Left renal pelvis (tissue), 4 donors: ENCODE measurements at places on chromosomes 5 and 9. TPM values are rescaled to one million over a fixed set of nuclear protein-coding genes. Genes with fewer than 3 reads are reported as not detected.

The SKP2 gene
- 45.0 TPM for polyA plus RNA-seq

The ACOT12 gene
- polyA plus RNA-seq, result 0.78 TPM

The TPM2 gene
- 208 TPM for polyA plus RNA-seq

The SV2C gene
- 0.18 TPM for polyA plus RNA-seq

GRCh38 chr9:4600368-4600767 is 61.7 kb upstream of the PLPP6 start:
- DNase-seq, result no peak

DNA sequence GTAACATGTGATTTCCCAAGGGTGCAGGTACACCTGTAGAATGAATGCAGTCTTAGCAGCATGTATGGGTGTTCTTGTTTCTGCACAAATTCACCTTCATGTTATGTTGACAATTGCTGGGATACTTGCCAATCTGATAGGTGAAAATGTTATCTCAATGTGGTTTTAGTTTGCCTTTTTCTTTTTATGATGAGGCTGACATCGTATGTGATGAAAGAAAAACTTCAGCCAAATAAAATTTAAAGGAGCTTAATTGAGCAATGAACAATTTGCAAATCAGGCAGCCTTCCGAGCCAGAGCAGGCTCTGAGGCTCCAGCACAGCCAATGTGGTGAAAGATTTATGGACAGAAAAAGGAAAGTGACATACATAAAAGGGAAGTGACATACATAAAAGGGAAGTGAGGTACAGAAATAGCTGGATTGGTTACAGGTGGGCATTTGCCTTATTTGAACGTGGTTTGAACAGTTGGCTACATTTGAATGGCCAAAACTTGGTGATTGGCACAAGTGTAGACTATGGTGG is 10.5 kb downstream of the TAL2 start:
- DNase-seq, result no peak

- DNase-seq, result no peak
Observed at GRCh38 chr5:109705596-109705995, 15.9 kb downstream of the MAN2A1 start.

DNA sequence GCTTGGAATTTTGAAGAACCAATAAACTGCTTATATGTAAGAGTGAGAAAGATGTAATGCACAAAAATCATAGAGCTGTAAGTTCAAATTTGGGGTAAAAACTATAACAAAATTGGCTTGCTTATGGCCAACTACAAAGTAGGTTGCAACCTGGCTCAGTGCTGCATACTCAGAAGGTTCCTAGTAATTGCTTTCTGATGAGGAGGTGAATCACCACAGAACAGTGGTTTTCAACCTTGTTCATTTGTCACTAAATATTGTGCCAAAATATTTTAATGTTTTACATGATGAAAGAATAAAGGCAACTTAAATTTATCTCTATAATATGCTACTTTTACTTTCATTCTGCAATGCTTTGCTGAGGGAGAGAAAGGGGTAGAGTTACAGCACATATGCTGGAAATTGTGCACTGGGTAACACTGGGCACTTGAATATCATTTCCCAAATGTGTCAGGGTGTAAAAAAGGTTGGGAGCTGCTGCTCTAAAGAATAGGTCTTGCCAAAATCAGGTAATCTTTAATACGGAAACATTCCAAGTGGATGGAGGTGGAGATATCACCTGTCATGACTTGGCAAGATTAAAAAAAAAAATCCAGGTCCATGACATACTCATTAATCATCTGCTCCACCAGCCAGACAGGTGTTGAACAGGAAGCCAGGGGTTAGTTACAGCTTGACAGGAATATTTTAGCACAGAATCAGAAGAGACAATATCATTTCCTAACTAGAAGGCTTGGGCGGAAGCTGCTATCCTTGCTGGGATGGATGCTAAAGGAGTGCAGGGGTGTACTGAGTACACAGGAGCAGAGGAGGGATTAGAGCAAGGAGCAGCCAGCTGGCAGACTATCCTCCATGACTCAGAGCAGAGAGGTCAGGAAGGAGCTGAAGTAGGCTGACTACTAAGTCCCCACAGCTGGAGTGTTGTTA is 34.6 kb upstream of the CCL21 start:
- DNase-seq, result no peak

- no peak for DNase-seq
Observed at GRCh38 chr5:61082516-61083280, 79.6 kb downstream of the SMIM15 start.

GRCh38 chr9:133811471-133811870 is 73.3 kb upstream of the SARDH start:
- DNase-seq, result no peak

DNA sequence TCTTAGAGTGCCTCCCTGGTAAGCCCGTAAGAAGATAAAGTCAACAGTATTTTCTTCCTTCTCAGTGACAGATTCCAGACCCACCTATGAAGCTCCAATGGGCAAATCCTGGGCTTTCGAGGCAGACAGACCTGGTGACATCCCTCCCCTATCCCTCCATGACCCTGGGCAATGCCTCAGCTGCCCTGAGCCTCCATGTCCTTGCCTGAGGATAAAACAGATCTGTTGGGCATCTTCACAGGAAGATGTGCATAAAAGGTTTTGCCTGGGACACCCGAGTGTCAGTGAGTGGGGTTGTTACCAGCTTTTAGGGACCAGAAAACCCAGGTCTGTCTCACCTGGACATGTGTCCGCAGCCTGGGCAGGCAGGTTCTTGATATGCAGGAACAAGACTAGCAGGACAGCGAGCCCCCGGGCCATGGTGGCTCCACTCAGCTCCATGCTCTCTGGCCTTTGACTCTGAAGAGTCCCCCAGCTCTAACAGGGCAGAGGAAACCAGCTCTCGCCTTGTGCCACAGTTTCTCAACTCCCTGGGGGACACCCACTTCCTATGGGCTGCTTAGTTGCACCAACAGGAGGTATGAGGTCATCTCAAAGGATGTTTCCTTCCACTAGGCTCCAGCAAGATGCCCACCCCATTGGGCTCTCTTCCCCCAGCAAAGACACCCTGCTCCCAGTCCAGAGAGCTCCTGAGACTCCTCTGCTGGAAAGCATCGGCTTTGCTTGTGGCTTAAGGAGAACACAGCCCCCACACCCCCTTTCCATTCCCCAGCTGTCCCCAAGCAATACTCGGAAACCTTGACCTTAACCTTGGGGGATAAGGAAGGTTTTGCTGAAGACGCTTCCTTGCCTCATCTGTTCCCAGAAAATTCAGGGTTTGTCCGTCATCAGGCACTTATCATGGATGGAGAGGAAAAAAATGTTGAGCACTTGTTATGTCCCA is at the start of gene FCN1:
Gene FCN1, minus strand, starts transcription at position 482 of the 943 bp plus-strand sequence. Its CDS starts 41 bp downstream, at position 441.
- no peak for DNase-seq

DNA sequence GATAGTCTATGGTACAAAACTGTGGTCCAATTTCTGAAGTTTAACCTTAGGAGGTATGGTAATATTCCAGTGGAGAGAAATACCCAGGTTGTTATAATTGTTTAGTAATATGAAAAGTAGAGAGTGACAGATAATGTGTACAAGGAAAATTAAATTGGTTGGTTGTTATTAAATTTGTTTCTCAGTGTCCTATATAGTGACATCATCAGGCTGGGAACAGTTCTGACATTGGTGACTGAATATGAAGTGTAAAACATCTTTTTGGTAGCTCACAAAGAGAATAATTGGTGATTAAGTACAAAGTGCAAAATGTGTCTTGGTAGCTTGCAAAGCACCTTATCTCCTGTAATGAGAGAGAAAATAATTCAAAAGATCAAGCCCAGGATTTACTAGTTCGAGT is 1806.1 kb upstream of the CDH6 start:
- DNase-seq, result no peak

DNA sequence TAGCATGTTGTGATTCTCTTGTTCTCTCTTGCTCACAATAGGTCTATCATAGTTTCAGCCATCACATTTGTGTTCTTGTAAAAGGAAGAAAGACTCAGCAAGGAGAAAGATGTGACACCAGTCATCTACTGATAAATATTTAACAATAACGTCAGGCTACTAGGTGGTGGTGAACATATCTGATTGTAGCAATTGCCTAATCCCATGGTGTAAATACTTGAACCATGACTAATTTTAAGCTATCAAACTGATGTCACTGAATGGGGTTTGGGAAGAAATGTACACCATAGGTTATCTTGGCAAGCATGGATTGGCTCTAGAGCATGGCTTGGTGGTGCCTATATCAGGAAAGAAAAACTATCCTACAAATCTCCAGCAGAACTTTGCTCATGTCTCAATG is 16.6 kb downstream of the DMRTA1 start:
- DNase-seq, result no peak

GRCh38 chr5:34011536-34011935 is 3.7 kb upstream of the AMACR start:
- no peak for DNase-seq

DNA sequence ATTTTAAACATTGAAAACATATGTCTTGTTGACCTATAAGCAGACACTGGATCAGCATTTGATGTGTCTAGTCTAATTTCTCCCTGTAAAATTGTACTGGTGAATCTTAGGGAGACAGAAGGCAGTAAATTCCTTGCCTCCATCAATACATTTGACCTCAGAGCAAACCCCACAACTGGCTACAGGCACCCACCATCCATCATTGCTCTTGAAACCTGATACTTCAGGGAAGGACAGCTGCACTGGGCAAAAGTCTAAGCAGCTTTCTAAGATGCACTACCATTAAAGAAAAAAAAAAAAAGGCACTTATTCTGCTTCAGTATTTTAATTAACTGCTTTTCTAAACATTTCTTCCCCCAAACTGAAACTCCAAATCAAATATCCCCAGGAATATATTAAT is 1051.3 kb upstream of the DMAC1 start:
- no peak for DNase-seq

GRCh38 chr5:73182307-73182706 is 9.3 kb downstream of the TMEM174 start:
- DNase-seq, result no peak

DNA sequence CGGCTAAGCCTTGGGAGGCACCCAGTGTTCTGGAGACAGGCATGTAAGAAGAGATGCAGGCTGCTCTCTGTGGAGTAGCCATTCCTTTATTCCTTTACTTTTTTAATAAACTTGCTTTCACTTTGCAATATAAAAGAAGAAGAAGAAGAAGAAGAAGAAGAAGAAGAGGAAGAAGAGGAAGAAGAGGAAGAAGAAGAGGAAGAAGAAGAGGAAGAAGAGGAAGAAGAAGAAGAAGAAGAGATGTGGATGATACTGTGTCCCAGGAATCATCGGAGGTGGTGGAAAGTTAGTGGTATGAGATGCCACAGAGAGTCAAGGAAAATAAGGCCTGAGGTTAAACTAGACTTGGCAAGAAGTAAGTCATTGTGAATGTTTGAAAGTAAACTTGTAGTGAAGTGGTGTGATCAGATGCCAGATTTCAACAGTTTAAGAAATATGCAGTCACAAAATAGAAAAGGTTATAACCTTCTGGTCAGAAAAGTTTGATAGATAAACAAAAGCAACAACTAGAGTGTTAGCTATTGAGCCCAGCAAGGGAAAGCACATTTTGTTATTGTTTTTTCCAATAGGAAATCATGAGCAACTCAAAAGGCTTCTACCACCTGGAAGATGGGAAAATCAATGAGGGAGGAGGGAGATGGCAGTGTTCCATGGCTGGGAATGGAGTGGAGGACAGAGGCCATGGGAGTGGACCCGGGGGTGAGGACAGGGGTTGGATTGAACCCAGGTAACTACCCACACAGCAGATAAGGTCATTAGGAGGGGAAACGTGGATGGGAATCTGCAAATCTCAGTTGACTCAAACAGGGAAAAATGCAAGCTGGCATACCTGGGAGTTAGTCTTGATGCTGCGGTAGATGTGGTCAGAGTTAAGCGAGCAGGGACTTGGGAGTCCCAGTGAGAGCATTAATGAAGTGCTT is 16.8 kb downstream of the AOPEP start:
- DNase-seq, result no peak

DNA sequence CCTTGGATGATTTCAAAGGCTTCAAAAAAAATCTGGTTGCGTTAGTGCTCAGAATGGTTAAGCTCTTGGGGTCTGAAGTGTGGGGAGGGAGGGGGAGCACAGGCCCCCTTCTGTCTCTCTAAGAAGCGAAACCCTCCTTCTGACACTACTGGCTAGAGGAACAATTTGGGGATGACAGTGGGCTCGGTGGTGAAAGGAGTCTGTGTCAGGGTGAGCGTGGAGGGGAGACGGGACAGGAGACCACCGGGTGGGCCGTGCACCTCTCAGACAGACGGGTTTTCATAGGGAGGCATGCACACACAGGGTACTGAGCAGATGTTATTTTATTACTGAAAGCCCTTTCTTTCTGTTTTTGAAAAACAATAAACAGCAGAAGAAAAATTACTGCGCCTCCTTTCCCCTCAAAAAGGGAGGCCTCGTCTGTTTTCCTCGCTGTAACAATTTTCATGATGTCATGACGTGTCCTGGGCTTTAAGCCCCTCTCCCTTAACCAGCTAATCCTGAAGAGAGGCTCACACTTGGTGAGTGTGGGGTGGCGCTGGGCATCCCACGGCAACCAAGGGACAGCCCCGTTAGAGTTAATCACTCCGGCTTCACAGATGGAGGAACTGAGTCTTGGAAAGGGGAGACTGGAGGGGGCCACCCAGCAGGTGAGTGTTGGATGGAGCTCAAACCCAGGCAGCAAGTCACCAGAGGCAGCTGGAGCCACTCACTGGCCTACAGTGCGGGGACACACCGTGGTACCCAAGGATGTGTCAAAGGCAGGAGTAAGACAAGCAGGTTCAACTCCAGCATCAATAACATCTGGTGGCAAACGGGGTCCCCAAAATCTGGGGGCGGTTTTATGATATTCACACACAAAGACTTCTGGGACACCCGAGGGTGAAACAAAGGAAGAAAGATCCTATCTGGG is 53.4 kb downstream of the PTCH1 start:
- no peak for DNase-seq

DNA sequence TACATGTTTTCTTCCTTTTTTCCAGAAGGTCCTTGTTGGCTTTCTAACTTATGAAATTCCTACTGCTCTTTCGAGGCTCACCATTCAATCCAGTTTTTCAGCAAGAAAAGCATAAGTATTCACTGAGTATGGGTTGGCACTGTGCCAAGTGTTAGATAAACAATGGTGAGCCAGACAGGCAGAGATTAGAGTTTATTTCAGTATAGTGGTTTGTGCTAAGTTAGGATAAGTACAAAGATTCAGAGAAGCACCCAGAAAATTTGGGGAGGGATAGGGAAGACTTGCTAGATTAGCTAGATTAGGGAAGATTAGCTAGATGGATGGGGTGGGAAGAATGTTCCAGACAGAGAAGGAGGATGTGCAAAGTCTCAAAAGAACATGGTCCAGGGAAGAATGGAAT is 122.9 kb downstream of the OXCT1 start:
- DNase-seq, result no peak

GRCh38 chr9:20564650-20565049 is 57.6 kb downstream of the MLLT3 start:
- DNase-seq, result no peak
